Endothelial cell (in vitro differentiated cells): ENCODE measurements at places on chromosomes 3 and 15. TPM values are rescaled to one million over a fixed set of nuclear protein-coding genes. Genes with fewer than 3 reads are reported as not detected.

Gene LSAMP
- total RNA-seq: 6.1 TPM

Gene FBXO40
- not detected for total RNA-seq

Gene CD200R1
- total RNA-seq: 0.18 TPM

DNA sequence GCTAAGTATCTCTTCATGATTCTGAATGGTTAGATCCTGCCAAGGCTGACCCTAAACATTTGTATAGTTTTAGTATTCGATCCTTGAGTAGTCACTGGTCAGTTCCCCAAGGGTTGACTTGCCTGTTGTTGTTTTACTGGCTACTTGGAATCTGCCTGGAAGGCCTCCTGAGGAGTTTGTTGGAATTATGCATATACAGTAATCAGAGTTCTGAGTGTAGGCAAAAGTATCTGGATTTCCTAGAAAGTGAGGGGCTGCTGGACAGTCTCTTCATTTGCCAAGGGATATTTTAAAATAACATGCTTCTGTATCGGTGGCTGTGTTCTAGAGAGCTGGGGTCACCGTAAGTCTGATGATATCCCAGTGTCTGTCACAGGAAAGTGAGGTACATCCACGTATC lies 333.2 kb upstream of the C2CD4B start:
- DNase-seq: no peak

DNA sequence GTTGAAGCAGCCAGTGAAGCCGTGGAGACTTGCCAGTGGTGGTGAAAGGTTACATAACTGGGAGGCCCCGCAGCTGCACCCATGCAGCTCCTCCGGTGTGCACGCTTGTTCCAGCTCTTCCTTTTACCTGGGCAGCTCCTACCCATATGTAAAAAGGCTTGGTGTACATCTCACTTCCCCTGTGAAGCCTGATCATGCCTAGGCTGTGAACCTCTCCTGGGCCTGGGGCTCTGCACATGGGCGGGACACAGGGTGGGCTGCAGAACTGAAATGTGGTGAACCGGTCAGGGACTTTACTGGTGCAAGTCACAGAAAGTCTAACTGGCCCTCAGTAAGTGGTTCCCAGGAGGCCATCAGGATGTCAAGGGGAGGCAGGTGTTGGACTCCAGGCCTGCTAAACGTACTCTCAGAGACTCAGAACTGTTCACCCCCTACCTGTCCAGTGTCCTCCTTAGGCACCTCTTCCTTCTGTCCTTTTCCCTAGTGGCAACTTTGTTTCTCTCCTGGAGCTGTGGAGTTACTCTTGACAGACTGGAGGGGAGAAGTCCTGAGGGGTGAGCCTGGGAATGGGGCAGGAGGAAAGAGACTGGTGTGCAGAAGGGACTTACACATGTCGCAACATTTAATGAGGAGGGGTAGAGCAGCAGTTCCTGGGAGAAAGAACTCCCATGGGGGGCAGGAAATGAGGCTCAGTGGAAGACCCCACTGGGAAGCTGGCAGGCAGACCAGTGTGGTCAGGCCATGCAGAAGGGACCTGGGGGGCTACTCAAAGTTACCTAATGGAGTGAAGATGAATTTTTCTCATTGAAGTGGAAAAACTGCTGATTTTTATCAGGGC lies 148.1 kb downstream of the EEFSEC start:
- no peak for DNase-seq

DNA sequence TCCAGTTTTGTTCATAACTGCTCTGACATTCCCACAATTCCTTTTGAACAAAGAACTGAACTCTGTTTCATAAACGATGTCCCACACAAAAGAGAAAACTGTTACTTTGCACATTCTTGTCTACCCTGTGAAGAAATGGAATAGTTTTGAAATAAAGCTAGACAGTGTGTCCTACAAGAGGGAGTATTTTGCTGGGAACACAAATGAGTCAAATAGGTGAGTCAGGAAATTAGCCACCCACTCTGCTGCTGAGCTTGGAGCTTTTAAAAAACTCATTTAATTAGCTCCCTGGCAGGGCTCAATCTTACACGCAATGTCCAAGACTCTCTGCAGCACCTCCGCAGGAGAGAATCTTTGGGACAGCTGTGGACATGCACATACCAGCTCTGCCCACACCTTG lies 193.4 kb downstream of the SLC9A9 start:
- DNase-seq: no peak

DNA sequence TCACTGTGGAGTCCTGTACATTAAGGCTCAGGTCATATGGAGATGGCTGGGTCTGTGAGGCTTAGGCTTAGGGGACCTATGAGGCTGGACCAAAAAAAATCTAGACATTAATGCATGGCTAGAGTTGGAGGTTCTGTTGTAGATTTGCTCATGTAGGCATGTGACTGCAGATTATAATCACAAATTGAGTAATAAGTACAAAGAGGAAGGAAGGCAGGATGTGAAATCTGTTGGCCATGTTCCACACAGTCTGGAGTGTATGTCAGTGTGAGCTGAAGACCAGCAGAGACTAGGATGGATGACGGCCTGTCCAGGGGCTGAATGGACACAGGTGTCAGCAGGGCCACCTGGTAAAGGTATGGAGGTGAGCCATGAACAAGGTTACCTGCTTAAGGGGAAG lies at the start of gene ST3GAL6:
TSS of gene ST3GAL6 (plus strand) at position 265 of the 400 bp plus-strand sequence. CDS start 5,101 bp downstream, outside the sequence.
- DNase-seq: no peak

DNA sequence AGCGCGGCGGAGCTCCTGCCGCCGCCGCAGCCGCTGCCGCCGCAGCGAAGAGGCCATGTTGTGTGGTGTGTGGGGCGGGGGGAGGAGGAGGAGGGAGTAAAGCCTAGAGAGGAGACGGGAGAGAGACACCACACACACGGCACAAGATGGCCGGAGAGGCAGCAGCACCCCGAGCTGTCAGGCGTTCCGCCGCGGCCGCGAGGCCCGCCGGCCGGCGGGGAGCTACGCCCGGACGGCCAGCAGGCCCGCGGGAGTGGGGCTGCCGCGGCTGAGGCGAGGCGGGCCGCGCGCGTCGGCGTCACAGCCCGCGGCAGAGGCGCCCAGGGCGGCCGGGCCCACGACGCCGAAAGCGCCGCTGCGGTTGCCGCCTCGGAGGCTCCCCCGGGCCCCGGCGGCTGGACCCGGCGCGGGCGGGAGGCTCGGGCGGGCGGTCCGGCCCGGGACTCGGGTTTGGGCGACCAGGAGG lies 17.4 kb upstream of the CHD2 start:
- no peak for DNase-seq
